ENCODE measurements at places on chromosomes 1 and 21.

DNA sequence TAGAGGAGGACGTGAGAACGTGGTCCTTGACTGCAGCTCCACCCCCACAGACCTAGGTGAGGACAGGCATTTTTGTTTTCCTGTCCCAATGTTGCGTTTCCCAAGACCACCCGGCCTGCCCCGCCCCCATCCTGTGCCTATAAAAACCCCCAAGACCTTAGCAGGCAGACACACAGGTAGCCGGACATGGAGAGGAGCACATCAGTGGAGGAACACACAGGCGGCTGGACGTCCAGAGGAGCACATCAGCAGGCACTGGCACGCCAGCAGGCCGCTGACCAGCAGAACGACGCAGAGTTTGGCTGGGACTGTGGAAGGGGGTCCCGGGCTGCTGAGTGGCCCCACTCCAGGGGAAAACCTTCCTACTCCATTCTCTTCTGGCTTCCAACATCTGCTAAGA, 12.7 kb upstream of the HMGCL start:
- DNase-seq, result no peak

DNA sequence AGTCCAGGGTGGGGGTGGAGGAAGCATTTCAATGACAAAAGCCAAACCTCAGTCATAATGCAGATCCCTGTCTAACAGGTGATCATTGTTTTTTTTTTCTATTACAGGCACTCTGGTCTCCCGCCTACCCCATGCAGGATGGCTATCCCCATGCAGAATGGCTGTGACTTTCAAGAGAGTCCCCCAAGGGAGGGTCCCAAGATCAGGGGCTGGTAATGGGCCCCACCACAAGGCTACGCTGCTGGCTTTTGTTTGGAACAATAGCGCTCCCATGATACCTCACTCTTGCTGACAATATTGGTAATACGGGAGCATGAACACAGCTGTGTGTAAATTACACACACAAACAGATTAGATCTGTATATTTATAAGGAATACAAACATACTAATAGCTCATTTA, 119.4 kb downstream of the SLC45A1 start:
- no peak for DNase-seq

DNA sequence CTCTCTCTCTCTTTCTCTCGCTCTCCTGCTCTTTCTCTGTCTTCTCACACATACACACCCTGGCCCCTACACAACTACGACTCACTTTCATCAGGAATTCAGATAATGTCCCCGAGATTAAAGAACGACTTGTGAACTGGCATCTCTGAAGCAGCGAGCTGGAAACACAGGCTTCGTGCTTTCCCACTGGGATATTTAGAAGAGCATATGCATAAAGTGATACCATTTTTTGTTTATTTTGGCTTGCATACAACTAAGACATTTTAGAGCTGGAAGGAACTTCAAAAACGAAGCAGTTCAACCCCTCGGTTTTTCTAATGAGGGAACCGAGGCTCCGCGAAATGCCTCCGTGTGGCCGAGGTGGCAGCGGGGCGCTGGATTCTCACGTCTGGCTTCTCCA, 88.6 kb downstream of the ZBTB18 start:
- DNase-seq, result no peak

- DNase-seq, result no peak
Measured at GRCh38 chr1:92480200-92480812, 6.4 kb downstream of the GFI1 start.

DNA sequence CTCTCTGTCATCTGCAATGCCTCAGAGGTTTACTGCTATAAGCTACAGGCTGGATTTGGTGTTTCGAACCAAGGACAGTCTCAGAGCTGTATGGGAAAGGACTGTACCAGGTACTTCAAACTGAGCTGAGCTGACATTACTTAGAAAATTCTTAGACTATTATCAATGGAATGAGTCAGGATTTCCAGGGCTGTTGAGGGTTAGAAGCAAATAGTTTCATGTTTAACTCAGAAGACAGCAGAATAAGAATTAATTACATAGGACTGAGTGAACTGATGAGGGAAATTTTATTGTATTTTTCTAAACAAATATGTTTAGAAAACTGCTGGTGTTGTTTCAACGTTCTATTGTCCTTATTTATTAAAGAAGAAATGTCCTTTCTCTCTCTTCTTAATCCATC, 74.3 kb upstream of the CAPZB start:
- no peak for DNase-seq

GRCh38 chr1:202798792-202799331, 9.4 kb downstream of the KDM5B start:
- DNase-seq, result no peak

DNA sequence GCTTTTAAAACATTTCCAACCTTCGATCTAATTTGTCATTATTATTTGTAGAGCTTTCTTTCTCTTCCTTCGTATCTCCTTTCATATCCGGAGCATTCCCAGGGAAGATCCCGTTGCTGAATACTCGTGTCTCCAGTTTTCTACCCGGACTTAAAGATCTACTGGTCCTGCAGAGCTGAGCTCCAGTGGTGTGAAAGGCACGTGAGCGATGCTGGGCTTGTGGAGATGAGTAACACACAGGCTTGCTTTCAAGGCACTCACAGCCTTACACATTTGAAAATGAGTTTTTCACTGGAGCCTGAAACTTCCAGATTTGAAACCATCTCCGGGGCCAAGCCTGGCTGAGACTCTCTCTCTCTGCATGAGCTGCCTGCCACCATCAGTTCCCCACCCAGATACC, 428.3 kb downstream of the KIF26B start:
- DNase-seq, result no peak

GRCh38 chr1:156601892-156602291, 613 bp upstream of the GPATCH4 start:
- DNase-seq, result no peak

- no peak for DNase-seq
Measured at GRCh38 chr1:38133304-38133703, 86.7 kb upstream of the POU3F1 start.

- no peak for DNase-seq
Measured at GRCh38 chr1:201334325-201335173, 42.9 kb downstream of the TNNT2 start.

DNA sequence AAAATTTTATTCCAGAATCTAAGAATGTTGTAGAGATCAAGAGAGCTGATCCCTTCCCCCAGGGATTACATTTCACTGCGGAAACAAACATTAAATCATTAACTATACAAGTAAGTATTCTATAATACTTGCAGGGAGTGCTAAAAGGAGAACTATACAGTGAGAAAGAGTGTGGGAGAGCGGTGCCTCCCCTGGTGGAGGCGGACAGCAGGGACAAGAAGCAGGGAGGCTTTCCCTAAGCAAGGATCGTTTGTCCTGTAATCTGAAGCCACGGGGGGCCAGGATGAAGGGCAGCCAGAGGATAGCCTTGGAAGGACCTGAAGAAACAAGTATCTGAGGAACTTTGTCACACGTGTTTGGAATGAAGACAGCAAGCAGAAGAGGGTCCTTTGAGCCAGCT, 40.1 kb downstream of the SLC9C2 start:
- no peak for DNase-seq

DNA sequence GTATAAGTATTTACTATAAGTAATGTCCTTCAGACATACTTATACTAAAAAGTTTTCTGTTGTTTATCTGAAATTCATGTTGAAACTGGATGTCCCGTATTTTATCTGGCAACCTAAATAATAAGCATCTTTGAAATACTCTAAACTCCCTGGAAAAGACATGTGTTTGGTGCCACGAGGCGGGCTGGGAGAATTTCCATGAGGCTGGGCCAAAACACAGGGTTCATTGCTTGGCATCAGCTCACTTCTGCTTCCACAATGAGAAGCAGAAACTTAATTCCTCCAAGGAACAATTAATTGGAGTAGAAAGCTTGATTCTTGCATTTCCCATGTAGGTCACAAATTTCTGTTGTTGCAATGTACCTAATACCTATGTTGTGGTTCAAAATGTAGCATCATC, 110.2 kb downstream of the PSMG1 start:
- no peak for DNase-seq

GRCh38 chr1:110150330-110151174, at the start of gene SLC6A17:
Gene SLC6A17 (plus strand): TSS chr1:110150494. CDS start chr1:110166930, 16,436 bp downstream.
- DNase-seq, result no peak

DNA sequence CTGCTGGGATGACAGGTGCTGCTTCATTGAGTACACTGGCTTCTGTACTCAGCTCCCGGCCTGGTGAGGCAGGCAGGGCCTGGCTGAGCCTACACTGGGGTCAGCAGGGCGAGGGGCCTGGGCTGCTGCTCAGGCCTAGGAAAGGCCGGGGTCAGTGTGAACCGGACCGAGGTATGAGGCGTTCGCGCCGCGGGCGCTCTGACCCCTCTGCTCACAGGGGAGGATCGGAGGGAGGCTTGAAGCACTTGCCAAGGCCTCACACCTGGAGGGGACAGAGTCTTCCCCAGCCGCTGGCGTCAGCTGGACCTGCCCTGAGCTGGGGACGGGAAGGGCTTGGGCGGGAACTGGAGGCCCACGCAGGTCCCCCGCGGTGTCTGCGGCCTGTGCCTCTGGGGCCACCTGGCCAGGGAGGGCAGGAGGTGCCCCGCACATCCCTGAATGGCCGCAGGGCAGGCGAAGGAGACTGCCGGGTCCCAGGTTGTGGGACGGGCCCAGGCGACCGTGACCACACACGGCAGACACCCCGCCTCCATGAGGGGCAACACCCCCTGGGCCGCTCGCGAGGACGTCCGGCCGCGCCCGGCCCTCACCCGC, 466 bp downstream of the PEX10 start:
- DNase-seq, result no peak

GRCh38 chr1:168613038-168613451, 36.6 kb downstream of the XCL1 start:
- DNase-seq, result no peak

GRCh38 chr1:18486195-18486594, 5.5 kb downstream of the KLHDC7A start:
- DNase-seq, result no peak
